ENCODE measurements at places on chromosomes 6 and 20.

DNA sequence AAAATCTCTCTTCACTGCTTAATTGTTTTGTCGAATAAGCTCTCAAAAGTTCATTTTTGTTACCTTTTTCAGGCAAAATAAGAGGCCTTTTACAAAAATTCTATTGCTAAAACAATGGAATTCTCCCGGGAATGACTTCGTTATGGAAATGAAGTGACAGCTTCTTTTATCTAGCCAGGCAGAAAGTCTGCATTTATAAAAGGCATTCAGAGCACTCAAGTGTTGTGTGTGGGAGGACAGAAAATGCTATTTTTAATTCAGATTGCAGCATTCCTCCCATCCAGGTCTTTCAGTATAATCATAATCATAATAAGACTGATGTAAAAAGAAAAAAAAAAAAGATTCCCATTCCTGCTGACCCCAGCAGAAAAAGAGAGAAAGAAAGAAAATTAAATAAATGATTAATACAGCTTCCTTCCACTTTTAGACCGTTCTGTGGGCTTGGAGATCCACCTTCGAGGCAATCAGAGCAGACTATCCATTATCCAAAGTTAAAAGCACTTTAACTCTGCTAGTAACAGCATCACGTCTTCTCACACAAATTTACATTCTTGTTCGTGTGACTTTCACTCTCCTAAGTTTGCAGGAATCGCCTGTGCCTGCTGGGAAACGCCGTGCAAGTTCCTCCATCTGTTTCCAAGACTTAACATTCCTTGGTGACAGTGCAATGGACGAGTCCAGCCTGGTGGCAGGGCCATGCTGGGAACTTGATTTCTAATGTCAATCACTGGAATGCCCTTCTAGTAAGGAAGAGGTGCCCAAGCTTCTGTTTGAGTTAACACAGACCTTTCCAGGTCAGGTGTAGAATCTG lies 258.8 kb downstream of the GMPR start:
- no peak for DNase-seq

GRCh38 chr20:49207076-49207475 lies 12.1 kb upstream of the DDX27 start:
- no peak for DNase-seq

DNA sequence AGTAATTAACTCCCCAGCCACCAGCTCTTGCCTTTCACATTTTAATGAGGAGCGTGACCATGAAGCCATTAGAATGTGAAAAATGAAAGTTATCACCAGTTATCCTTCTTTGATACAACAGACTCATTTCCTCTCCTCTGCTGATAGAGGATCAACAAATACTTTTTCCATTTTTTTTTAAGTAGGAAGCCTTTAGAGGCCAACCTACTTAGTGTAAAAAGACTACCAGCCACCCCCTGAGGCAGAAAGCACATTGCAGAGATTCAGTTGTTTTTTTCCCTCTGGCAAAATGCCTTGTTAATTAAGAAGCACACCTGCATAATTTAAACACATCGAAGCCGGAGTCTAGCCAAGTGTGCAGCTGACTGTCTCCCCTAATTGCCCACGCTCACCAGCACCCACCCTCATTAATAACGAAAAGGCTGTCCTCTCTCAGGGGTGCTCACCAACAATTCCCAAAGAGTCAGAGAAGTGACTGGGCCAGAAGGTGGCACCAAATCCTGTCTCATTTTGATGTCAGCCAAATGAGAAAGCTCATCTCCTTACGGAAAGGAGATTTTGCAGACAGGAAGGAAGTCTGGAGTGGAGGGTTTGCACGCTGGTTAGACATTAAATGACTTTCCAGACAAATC lies 60.9 kb upstream of the MC3R start:
- no peak for DNase-seq

- DNase-seq, result no peak
These were observed 8.7 kb downstream of the MTHFD1L start for GRCh38 chr6:150874179-150874578.

DNA sequence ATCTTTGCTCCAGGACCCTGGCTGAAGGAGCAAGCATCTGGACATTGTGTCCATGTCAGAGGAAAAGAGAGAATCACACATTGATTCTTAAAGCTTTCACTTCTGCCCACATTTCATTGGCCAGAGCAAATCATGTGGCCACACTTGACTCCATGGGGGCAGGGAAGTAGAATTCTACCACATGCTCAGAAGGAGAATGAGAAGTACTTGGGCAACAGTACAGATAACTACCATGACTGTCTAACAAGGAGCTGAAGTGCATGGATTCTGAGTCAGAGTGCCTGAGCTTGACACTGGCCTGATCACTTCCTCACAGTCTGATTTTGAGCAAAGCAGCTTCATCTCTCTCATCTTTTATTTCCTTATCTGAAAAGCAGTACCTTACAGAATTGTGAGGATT lies 38.6 kb downstream of the GHRH start:
- DNase-seq, result no peak

DNA sequence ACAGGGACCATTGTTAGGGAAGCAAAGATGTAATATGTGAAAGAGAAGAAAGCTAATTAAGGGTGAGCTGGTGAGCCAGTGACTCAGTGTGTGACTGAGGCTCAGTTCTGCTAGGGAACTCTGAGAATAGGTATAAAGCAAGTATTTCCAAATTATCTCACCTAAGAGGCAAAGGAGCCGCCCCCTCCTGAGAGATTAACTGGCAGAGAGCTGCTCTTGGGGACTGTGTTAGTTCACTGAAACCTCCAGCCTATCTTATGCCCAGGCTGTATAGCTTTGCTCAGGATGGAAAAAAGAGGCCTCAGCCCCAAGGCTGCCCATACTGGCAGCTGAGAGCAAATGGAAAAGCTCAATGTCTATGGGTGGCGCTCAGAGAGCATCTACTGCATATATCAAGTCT lies 152.0 kb downstream of the PAK5 start:
- no peak for DNase-seq

DNA sequence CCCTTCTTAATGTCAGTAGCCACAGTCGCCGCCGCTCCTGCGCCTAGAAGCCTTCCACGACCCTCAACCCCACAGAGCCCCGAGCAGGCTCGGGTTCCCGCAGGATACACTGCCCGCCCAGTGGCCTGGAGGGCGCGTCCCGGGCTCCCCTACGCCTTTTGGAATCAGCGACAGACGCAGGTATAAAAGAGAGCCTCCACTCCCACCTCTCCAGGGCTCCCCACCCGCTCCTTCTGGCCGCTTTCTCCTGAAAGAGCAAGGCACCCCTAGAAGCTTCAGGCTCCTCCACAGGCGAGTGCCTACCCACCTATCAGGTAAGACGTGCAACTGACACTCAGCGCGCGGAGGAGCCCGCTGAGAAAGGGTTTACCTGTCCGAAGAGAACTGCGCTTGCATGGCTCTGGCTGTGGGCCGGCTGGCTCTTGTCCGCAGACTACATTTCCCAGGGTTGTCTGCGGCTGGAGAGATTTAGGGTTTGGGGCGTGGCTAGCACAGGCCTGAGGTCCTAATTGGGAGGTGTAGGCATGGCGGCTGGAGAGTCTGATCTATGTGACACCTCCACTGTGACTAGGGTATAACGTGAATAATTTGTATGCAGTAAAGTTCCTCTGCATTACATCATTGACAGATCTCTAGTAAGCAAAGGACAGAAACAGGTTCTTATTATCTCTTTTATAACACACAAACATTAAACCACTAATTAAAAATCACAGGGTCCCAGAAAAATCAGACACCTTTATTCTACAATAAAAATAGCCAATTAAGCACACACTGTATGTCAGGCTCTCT lies 13.5 kb upstream of the ZNF391 start:
- peak; percentile 71 for DNase-seq

GRCh38 chr6:164023535-164023934 lies 609.0 kb downstream of the QKI start:
- DNase-seq, result no peak

- DNase-seq, result no peak
These were observed 150.8 kb upstream of the RIPOR2 start for GRCh38 chr6:25086500-25087091.

DNA sequence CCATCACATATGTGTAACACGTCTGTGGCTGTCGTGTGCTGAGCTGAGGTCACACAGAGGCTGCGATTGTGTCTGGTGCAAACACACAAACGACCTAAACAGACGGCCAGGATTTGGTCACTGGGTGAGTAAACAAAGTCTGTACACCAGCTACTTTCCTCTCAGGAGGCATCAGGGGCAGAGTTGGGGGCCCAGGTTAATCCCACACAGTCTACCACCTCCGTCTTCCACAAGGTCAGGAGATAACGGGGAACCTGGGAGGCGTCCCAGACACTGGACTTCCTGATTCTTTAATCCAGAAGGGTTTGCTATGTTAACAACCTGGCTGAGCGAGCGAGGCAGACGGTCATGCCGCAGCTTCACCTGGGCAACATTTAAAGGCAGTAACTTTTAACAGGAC lies 1.5 kb downstream of the DACT2 start:
- no peak for DNase-seq

DNA sequence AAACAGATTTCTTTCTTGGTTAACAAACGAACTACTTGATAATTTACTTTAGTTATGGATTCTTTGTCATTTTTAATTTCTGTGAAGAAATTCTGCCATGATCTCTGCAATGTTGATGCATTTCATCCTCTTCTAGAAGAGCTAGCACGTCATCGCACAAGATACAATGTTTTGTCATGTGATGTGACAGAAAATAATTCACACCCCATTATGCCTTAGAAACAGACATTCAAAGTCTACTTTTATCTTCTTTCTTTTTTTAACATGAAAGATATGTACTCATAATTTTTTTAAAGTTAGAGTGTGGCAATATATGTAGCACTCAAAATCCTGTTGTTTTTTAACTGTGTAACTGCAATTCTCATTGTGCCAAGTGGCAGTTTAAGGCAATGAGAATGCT lies 39.6 kb upstream of the NELFCD start:
- no peak for DNase-seq

GRCh38 chr6:112245511-112246203 lies 8.7 kb downstream of the LAMA4 start:
- no peak for DNase-seq

DNA sequence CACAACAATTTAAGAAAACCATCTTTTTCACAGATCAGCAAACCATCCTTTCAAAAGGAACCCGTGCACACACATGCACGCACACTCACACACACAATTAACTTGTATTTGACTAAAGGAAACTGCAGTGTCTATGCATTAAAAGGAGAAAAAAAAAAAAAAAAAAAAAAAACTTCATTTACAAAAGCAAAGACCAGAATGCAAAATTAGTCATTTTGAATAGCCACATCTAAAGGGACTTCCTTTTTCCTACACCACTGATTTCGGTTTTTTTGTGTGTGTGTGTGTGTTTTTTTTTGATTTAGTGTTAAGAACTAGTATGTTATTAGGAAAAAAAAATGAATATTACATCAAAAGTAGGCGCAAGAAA lies 6.3 kb downstream of the ZMYND8 start:
- no peak for DNase-seq

Measured in activated CD4-positive, alpha-beta T cell treated with anti-CD3 and anti-CD28 coated beads for 4 hours (primary cell).